AG10803 (cell line): ENCODE measurements at places on chromosomes 2 and 18.
A peak's percentile ranks its signal among the peaks of the same experiment; 100 is the strongest.

GRCh38 chr2:166805753-166806152 lies 82.5 kb upstream of the XIRP2 start:
- no peak for DNase-seq

DNA sequence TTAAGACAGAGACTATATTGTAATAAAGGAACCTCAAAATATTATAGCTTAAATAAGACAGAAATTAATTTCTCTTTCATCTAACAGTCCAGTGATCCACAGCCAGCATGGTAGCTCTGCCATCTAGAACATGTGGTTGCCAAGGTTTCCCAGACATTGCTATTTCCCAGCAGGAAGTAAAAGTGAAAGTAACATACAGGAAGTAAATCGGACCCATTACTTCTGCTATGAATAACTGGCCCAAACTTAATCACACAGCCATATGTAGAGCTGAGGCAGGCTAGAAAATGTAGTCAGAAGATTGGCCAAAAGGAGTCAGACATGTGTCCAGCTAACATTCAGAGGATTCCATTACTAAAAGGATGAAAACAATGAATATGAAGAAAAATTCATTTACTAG lies 71.0 kb downstream of the NOL4 start:
- peak; percentile 26 for DNase-seq

DNA sequence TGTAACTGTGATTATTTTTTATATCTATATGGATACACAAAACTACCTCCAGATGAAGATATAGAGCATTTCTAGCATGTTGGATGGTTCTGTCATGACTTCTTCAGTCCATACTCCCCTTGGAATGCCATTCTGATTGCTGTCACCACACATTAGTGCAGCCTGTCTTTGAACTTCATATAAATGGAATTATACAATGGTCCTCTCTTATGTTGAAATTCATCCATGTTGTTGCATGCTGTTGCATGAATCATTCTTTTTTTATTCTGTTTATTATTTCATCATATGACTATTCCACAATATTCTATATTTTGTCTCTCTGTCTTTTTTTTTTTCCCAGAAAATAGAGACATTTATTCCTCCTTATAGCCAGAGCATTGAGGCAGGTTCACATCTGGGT lies 74.1 kb downstream of the OSBPL6 start:
- DNase-seq, result peak; percentile 52

DNA sequence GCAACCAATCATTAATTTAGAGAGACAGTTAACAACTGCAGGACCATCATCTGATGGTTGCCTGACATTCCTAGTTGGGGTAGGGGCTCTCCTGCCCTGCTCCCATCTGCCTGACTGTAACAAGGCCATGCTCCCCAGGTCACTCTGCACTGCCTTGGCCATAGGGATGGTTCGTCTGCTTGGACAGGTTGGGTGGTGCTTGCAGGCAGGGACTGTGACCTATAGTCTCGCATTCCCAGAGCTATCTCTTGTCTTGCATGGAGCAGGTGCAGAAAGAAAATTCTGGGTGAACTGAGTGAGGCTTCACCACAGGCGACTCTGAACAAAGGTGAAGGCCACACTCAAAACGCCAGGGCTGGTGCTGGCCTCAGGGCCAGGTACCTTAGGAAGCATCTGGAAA lies 64.7 kb downstream of the EMILIN2 start:
- DNase-seq, result no peak

DNA sequence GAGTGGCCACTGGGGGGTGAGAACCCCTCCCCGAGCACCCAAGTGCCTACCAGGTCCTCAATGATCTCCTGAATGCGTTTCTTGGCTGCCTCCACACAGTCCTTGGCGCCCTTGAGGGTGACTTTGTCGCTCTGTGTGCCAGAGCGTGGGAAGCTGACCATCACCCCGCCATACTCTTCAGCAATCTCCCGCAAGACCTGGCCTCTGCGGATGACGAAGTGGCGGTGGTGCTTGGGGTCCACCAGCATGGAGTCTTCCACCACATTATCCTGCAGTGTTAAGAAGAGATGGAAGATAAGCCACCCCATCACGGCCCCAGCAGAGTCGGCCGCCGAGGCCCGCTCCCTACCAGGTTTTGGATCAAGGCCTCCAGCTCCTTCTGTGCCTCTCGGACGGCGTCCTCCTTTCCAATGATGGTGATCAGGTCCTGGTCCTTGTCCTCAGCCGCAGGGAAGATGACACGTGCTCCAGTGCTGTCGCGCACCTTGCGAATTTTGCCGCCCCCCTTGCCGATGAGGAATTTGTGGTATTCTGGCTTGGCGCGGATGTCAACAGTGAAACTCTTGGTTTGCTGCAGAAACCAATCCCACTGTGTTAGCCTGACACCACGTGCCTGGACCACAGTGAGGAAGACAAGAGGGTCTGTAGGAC lies 51.2 kb downstream of the ANO7 start:
- DNase-seq, result no peak

- no peak for DNase-seq
These were observed 90.4 kb downstream of the TMEM247 start for GRCh38 chr2:46569766-46570165.

- no peak for DNase-seq
These were observed 103.3 kb downstream of the MYO5B start for GRCh38 chr18:50091509-50092244.

- peak; percentile 62 for DNase-seq
These were observed 95.0 kb downstream of the STRADB start for GRCh38 chr2:201546576-201546975.

DNA sequence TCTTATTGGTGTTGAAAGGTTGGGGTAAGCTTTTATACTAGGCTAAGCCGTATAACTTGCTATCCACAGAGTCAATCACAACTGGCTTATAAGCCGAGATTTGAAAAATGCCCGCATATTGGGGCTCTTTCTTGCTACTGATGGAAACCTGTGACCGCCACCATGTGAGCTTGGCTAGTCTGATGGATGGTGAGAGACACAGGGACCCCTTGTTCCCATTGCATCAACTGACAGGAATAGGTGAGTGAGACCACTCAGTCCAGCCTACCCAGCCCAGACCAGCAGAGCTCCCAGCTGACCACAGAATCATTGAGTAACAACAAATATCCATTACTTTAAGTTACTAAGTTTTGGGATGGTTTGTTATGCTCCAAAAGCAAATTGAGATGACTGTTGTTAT lies 676.4 kb upstream of the HS6ST1 start:
- no peak for DNase-seq

DNA sequence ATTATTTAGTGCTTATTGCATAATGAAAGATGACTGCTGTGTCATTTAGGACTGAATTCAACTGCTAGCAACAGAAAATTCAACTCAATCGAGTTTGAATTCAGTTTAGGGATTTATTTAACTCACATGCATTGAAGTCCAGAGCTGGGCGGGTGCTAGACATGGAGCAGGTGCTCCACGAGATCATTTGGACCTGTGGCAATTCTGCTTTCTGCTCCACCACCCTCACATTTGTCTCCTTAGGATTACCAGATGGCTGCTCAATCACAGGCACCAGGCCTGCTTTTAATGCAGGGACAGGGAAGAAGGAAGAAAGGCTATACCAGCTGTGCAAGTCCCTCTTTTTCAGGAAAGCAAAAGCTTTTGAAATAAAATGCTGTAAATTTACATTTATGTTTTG lies 572.9 kb upstream of the SLC8A1 start:
- DNase-seq, result no peak
